ENCODE measurements at places on chromosomes 5 and 9.

- no peak for DNase-seq
Measured at GRCh38 chr5:76571559-76571958, 51.6 kb downstream of the F2RL2 start.

- no peak for DNase-seq
Measured at GRCh38 chr9:37923796-37924427, 20.0 kb upstream of the SLC25A51 start.

- no peak for DNase-seq
Measured at GRCh38 chr5:145988993-145989392, 52.6 kb downstream of the SH3RF2 start.

GRCh38 chr9:86594724-86595123 is 240.5 kb upstream of the TUT7 start:
- no peak for DNase-seq

- no peak for DNase-seq
Measured at GRCh38 chr5:175784230-175784629, 87.1 kb upstream of the CPLX2 start.

GRCh38 chr5:178642351-178642909 is 15.6 kb upstream of the CLK4 start:
- DNase-seq: peak; percentile 57

- DNase-seq: no peak
Measured at GRCh38 chr5:139390639-139391569, 1.2 kb upstream of the MZB1 start.

- DNase-seq: no peak
Measured at GRCh38 chr5:164962329-164962961, 1457.0 kb downstream of the MAT2B start.

DNA sequence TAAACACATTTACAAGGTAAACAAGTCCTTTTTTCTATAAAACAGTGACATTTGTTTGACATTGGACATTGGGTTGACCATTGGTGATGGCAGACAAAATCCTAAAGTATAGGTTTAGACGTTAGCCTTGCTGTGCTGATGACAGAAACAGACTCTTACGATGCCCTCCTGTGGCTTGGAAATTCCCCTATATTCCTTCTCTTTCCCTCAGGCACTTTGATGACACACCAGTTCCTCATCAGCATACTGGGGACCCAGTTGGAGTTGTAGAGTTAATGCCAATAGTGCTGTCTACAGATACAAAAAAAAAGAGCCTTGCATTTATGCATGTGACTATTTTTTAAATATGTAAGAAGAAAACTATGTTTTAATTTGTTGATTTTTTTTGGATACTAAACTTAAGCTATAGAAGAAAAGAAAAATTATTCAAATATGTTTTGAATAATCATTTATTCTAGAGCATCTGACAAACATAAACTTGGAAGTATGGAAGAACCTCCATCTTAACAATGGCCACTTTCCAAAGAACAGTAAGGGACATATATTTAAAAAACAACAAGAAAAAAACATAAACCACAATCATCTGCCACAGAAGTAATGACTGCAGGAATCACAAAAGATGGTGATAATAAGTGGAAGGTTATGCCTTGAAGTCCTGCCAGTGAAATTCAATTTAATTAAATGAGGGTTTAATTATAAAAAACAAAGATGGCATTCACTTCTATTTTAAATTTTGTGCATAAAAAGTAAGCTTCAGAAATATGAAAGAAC is 75.6 kb upstream of the SNCAIP start:
- no peak for DNase-seq

DNA sequence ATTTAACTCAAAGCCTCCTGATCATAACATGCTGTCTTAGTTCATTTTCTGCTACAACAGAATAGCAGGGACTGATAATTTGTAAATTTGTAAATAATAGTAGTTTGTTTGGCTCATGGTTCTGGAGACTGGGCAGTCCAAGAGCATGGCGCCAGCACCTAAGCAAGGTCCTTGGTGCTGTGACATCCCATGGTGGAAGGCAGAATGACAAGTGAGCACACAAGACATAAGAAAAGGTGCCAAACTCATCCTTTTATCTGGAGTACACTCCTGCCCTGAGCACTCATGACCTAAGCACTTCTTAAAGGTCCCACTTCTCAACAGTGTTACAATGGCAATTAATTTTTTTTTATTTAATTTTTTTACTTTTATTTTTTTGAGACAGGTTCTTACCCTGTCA is 16.1 kb downstream of the UBE2B start:
- no peak for DNase-seq

- no peak for DNase-seq
Measured at GRCh38 chr5:126480824-126481223, 57.6 kb downstream of the GRAMD2B start.

- DNase-seq: no peak
Measured at GRCh38 chr5:60636001-60636400, 64.0 kb downstream of the DEPDC1B start.

- no peak for DNase-seq
Measured at GRCh38 chr5:174585472-174585871, 138.9 kb upstream of the MSX2 start.
